Activated CD8-positive, alpha-beta memory T cell treated with anti-CD3 and anti-CD28 coated beads for 24 hours (primary cell): ENCODE measurements at places on chromosomes 3 and 15.
A peak's percentile ranks its signal among the peaks of the same experiment; 100 is the strongest.

GRCh38 chr3:69999140-70000027 lies at the start of gene SAMMSON:
SAMMSON (plus strand) TSS chr3:69999733.
- DNase-seq, result no peak

- no peak for DNase-seq
Observed at GRCh38 chr3:45548681-45549075, 45.9 kb upstream of the LIMD1 start.

- no peak for DNase-seq
Observed at GRCh38 chr3:189942948-189943347, 177.7 kb downstream of the P3H2 start.

DNA sequence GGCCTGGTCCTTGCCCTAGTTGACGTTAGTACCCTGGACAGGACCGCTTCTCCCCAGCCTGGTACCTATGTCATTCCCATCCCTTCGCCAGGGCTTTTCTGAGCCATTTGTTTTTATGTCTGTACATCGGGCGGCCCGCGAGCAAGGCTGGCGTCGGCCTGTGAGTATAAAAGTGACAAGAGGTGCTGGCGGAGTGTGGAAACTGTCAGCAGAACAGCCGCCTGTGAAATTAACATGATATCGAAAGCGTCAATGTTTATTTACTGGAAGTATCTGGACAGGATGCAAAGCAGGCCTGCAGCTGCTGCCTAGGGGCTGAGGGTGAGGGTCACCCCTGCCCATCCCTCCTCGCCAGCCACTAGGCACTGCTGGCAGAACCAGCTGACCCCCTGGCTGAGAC lies 33.4 kb downstream of the LINGO1 start:
- no peak for DNase-seq

DNA sequence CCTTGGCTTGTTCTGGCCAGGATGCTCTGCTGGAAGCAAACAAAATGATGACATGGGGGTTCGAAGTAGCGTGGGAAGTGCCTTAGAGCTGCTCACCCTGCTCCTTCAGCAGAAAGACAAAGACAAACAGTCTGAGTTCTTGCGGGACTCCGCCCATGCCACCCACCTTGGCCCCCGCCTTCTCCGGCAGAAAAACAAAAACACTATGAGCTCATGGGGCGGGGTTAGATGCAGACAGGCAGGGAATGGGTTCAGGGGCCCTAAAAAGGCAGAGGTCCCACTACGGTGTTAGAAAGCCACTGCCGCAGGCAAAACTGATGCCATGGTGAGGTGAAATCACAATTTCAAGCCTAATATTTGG lies 9.7 kb upstream of the NCKIPSD start:
- DNase-seq, result no peak

DNA sequence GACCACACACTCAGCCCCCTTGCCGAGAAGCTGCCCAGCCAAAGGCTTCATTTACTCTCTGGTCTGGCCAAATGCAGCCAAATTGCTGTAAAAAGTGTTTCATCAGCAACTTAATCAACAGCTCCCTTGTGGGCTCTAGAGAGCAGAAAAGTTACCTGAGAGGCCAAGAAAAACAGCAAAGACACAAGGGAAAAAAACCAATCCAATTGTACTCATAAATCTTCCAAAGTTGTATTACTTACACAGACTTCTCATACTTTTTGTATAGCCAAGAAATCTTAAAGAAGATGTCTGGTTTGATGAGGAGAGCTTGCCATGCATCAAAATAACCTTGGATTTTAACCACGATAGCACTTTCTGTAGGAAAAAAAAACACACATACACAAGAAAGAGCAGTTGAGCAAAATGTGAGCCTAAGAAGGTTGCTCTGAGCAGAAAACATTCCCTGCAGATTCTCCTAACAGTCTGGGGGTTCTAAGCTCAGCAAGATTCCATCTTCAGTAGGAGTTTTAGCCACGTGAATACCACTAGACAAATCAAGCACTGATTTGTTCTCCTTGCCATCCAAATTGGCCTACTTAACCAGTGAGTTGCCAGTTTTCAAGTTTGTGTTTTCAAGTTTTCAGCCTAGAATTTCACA lies 120.0 kb downstream of the CYP19A1 start:
- DNase-seq, result no peak

- DNase-seq, result no peak
Observed at GRCh38 chr3:166478356-166478755, 641.1 kb upstream of the BCHE start.

DNA sequence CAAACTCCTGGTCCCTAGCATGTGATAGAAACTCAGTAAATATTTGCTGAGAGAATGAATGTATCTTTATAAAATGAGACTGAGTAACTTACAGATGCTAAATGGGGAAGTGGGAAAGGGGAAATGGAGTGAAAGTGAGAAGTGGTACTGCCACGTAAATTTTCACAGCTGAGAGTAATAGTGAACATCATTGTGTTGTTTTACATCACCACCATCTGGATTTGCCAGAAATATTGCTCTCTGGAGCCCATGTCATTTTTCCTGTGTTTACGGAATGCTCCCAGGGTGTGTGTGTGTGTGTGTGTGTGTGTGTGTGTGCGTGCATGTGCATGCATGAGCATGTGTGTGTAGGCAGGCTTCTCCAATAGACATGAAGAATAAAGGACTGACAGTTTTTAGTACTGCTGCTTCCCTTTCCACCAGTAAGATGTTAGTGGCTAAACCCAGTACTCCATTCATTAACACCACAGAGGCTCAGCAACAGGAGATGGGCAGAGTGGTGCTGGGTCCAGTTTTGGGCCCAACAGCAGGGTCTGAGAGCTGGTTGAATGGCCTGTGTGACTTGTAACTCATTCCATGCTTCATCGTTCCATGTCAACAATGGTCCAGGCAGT lies 57.3 kb downstream of the DIPK2A start:
- no peak for DNase-seq

DNA sequence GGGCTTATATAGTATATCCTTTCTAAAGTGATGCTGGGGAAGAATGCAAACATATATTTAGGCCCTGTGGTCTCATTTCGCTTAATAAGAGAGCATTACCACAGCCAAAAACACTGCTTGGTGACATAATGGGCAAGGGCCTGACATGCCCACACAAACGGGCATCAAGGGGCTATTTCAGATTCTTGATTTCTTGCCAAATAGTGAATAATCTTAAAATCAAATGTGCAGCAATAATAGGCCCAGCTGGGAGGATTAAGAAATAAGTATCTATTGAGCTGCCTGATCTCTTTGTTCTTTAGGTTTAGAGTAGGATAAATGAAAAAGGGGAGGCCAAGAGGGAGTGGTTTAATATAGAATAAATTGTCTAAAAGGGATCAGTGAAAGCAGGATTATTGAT lies 241.0 kb upstream of the GBE1 start:
- DNase-seq, result no peak

DNA sequence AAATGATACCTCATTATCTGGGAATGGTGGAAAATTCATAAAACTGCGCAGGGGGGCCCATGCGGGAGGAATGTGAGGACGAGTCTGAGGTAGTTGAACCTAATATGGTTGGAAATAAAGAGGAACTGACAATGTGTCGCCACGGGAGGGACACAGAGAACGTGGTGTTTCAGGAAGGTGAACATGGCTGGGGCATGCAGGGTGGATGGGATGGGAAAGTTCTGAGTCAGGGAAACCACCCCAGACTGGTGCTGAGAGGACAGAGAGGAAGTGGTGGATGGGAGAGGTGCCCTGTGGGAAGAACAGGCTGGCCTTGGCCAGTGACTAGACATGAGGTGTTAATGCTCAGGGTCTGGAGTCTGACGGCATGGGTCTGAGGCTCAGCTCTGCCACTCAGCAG lies 137.1 kb upstream of the WNT5A start:
- no peak for DNase-seq

- DNase-seq, result peak; percentile 38
Observed at GRCh38 chr15:81284256-81285031, 39.5 kb downstream of the STARD5 start.

GRCh38 chr3:108103886-108104797 lies 13.3 kb upstream of the CD47 start:
- no peak for DNase-seq

GRCh38 chr3:33636125-33636850 lies 81.8 kb downstream of the CLASP2 start:
- no peak for DNase-seq

DNA sequence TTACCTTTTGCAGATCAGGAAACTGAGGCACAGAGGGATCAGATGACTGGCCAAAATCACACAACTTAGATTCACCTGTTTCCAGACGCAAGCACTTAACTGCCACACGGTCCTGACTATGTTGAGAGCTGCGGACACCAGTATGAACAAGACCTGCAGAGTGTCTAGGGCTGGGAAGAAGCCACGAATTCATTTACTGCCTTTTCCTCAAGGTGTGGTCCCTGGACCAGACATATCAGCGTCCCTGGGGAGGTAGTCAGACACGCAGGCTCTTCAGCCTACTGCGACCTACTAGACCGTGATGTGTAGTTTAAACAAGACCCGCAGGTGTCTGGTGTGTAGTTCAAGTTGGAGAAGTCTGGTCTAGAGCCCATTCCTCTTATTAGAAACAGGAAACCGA lies 541 bp upstream of the SLC6A11 start:
- no peak for DNase-seq
